ENCODE measurements at places on chromosomes 3 and 15. TPM values are rescaled to one million over a fixed set of nuclear protein-coding genes. Genes with fewer than 3 reads are reported as not detected.

CCDC39 gene
- not detected for total RNA-seq

TRIM42 gene
- total RNA-seq, result not detected

KCNH8 gene
- total RNA-seq, result not detected

TMEM207 gene
- not detected for total RNA-seq

LRRC2 gene
- not detected for total RNA-seq

Measured in A549 treated with RU486 at 1 μM for 4 hours (cell line).